ENCODE measurements at places on chromosomes 11 and 22.

GRCh38 chr11:30314625-30315024, 8.3 kb upstream of the ARL14EP start:
- no peaks in the 10 kb centered on the region for H3K4me1 ChIP-seq
- H3K36me3 ChIP-seq = no peaks in the 10 kb centered on the region
- H3K27me3 ChIP-seq = no peaks in the 10 kb centered on the region
- no peak for DNase-seq
- no peak overlapping the region for H3K4me3 ChIP-seq

DNA sequence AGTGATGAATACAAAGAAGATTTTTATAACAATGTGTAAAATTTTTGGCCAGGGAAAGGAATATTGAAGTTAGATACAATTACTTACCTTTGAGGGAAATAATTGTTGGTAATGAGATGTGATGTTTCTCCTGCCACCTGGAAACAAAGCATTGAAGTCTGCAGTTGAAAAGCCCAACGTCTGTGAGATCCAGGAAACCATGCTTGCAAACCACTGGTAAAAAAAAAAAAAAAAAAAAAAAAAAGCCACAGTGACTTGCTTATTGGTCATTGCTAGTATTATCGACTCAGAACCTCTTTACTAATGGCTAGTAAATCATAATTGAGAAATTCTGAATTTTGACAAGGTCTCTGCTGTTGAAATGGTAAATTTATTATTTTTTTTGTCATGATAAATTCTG, 5.3 kb downstream of the BIRC3 start:
- DNase-seq = peak; percentile 56
- H3K4me3 ChIP-seq = no peak overlapping the region
- H3K4me1 ChIP-seq = peaks cover 57% of the 10 kb centered on the region
- no peaks in the 10 kb centered on the region for H3K36me3 ChIP-seq
- peak overlapping the region; percentile 74 for H3K27ac ChIP-seq

DNA sequence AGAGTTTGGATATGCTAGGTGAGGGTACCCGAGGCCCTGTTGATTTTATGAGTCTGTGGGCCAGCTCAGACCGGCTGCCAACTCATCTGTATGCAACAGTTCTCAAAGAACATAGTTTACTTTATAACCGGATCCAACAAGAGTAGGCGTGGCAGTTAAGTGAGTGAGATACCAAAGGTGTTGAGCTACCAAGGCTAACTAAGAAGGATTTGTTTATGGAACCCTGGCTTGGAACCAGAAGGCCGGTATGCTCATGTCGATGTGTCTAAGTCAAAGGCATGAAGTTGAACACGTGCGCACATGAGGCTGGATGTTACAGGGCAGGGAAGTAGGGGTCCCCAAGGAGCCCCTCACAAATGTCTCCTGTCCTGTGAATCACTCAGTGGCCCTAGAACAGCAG, at the start of gene KCNJ1:
TSS of gene KCNJ1 (minus strand) at position 20 of the 400 bp plus-strand sequence. CDS start 27,053 bp downstream, outside the sequence.
- no peak within 1 kb of the TSS for H3K4me3 ChIP-seq
- no peak for DNase-seq
- peaks cover 3% of the 10 kb centered on the region for H3K4me1 ChIP-seq
- no peaks in the 10 kb centered on the region for H3K36me3 ChIP-seq
- no peaks in the 10 kb centered on the region for H3K27me3 ChIP-seq

DNA sequence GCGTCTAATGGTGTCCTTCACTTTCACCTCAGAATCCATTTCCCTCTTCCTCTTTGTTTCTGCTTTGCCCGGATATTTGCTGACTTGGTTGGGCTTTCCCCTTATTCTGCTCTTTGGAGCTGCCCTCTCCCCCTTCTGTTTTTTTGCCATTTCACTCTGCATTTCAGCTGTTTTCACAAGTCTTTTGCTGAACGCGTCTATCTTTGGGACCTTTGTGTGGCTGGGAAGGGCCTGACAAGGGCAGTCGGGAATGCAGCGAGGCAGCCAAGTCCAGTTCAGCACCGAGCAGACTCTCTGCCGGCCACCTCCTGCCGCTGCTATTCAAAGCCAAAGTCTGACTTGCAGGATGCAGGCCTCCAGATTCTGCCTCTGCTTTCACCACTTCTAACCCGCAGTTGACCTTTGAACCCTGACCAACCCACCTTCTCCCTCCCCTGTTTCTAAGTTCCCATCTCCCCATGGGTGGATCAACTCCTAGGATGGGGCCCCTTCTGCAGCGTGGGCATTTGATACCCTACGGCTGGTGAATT, 38.2 kb downstream of the FEZ1 start:
- peaks cover 13% of the 10 kb centered on the region for H3K27me3 ChIP-seq
- no peak overlapping the region for H3K27ac ChIP-seq
- H3K36me3 ChIP-seq = no peaks in the 10 kb centered on the region
- no peak for DNase-seq

DNA sequence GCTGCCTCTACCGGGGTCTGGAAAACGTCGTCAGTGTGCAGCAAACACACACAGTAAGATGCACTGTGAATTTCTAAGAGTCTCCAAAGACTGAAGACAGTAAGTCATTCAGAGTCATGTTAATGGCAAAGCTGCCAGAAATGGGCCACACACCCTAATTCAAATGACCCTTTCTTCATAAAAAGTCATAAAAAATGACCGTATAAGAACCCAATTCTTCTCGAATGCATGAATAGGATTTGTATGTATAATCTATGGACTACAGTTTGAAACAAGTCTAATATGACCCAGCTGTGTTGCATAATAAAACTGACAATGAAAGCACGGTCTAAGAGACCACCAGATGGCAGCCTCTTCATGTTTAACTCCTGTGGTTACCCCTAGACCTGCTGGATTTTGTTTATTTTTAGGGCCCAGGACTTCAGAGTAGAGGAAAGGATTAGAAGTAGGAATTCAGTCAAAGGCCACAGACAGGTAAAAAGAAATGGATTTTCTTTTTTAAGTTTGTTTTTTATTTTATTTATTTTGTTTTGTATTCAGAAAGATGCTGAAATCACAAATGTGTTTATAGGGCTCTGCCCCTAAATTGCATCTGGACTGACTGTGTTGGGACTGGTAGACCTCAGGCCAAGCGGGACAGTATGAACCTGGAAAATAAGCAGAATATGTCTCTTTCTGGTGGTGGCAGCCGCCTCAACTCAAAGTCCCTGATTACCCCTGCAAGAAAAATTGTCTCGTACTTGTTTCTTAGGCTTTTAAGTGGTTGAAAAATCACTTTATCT, 32.1 kb upstream of the SLC5A12 start:
- H3K27me3 ChIP-seq = no peaks in the 10 kb centered on the region
- H3K4me3 ChIP-seq = no peak overlapping the region
- no peaks in the 10 kb centered on the region for H3K4me1 ChIP-seq

GRCh38 chr11:28296426-28296825, 188.2 kb downstream of the METTL15 start:
- no peaks in the 10 kb centered on the region for H3K27me3 ChIP-seq
- no peak for DNase-seq
- no peak overlapping the region for H3K27ac ChIP-seq
- no peak overlapping the region for H3K4me3 ChIP-seq
- H3K36me3 ChIP-seq = peaks cover 35% of the 10 kb centered on the region

GRCh38 chr22:47310601-47311000, 548.2 kb downstream of the TBC1D22A start:
- no peaks in the 10 kb centered on the region for H3K4me1 ChIP-seq
- H3K4me3 ChIP-seq = no peak overlapping the region
- peaks cover 7% of the 10 kb centered on the region for H3K27me3 ChIP-seq
- H3K36me3 ChIP-seq = no peaks in the 10 kb centered on the region
- no peak overlapping the region for H3K27ac ChIP-seq
- no peak for DNase-seq

All from DND-41 (cell line).